EH (cell line): ENCODE measurements at places on chromosomes 4 and X.

DNA sequence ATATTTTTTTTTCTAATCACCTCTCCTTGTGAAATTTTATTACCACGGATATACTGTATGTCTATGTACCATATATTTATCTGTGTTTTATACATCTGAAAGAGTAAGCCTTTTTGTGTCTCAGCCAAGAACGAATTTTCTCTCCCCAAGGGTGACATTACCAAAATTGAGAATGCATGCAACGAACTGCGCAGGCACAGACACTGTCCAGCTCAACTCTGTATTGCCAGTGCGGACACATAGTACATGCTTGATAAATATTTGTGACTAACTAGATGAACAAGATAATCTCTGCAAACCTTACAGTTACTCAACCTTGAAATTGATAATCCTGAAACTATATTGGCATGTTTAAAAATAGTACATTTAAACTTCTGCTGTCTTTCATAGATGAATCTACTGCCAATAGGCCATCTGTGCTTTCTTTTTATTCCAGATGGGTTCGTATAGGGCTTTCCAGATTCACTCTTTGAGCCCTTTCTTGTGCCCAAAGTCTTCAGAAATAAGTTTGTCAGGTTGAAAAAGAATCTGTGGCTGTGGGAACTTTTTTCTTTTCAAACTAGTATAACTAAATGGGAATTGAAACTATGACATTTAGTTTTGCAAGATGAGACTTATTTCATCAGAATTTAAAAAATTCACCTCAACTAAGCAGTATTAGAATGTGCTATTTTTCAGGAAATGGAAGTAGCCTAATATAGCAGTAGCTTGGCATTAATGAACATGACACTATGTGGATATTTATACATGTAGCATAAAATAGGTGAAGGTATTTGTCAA lies 38.9 kb downstream of the DTHD1 start:
- no peak for DNase-seq

GRCh38 chr4:17347445-17347844 lies 164.4 kb downstream of the QDPR start:
- DNase-seq, result peak; percentile 23

DNA sequence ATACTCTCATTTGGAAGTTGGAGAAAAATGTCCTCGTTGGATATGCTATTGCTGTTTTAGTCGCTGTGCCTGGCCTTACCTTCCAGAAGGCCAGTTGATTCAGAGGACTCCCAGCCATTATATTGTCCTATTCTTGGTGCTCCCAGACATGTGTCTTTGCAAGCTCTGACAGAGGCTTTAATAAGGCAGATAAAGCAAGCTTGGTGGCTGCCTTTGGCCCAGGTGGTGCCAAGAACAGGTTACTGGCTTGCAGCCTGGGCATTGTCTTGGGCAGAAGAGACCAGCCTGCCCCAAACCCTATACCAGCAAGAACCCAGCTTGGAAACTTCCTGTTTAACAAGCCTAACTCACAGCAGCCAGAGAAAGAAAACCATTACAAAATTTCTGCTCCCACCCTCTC lies 16.9 kb downstream of the RAI2 start:
- DNase-seq, result no peak

- no peak for DNase-seq
Observed at GRCh38 chr4:42724451-42724850, 67.5 kb upstream of the ATP8A1 start.

DNA sequence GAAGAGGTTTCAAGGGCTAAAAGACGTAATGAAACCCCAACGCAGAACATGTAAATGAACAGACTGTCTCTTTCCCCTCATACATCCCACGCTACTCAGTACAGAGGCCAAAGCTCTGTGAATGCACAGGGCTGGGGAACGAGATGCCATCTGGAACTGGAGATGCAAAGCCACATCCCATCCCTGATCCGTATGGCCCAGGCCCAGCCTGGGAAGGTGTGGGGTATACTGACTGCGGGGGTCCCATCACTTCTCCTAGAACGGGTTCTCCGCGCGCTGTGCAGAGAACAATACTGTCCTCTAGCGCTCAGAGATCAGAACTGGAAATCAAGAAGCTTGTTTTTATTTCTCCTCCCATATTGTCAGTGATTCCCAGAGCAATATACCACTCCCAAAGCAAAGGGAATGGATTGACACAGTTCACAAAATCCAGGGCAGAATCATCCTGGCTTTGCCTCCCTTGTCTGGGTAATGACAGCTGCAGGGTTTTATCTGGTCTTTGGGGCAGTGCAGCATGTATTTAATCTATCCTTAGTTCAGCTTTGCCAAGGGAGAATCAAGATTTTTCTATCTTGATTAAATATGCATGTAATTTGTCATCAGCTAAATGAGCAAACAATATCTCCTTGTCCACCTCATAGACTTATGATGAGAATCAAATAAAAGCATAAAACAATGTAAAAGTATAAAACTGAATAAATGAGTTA lies 47.3 kb upstream of the TLR3 start:
- DNase-seq, result peak; percentile 43

DNA sequence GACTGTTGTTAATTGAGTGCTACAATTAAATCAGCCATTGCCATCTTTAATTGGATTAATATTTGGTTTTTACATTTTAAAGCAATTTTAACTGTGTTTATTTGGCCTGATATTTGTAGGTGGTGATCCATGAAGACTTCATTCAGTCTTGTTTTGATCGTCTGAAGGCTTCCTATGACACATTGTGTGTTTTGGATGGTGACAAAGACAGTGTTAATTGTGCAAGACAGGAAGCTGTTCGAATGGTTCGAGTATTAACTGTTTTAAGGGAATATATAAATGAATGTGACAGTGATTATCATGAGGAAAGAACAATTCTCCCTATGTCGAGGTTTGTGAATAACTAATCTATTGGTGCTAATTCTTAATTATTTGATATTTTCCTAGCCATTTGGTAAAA lies 82.6 kb downstream of the USP9X start:
- no peak for DNase-seq

DNA sequence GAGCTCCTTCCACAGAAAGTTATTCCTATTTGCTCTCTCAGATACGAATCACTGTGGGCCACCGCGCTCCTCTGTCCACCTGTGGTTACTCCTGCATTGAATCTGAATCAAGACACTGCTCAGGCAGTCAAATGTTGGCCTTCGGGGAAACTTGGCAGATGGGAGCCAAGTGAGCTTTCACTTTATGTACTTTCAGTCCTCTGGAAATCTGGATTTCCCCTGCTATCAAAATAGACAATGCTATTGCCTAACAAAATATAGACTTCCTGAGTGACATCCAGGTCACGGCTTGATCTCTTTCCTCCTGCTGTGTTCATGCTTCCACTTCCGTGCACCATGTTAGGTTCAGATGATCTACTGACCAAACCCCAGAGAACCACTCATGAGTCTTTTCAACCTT lies 43.8 kb downstream of the FHL1 start:
- no peak for DNase-seq

DNA sequence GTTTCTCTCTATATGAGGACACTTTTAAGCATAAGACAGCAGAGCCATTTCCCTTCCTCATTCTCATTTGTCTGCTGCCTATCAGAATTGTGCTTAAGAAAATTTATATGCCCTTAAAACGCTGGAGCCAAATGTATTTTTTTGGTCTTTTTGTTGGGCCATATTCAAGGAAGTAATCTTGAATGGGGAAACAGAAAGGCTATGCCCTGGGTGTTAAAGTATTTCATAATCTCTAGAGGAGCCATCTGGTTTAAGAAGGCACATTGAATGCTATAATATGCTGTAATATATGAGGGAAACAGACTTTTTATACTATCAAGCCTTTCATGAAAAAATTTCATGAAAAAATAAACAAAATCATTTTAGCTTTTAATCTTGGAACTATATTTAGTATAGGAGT lies 4.3 kb downstream of the DMD start:
- no peak for DNase-seq

DNA sequence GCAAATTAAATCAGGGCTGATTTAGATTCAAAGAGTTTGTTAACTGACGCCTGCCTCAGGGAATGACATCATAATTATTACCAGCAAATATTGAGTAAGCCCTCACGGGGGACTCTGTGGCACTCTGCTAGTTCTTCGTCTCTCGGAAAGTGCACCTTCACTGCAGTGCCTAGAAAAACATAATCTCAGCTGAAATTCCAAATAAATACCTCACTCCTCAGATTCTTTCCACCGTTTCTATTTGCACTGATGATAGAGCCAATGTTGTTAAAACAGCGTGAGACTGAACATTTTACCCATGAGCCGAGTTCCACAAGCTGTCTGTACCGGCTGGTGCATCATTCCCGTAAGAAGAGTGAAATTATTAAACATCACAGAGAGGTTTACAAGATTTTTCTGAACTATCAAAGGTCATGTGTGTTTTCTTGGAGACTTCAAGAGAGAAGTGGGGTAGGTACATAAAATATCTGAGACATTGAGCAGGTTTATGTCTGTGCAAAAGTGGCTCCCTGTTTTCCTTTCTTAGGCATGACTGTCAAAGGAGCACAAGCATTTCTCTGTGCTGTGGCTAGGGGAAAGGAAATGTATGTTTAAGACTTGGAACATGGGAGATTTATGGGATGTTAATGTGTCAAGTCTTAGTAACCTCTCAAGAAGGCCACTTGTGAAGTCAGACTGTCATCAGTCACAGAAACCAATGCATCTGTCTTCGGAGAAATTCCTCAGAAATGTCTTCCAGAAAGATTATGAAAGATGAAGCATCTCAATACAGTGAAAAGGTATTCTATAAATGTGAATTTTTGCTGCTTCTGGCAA lies 119.6 kb downstream of the CBLL2 start:
- peak; percentile 19 for DNase-seq

DNA sequence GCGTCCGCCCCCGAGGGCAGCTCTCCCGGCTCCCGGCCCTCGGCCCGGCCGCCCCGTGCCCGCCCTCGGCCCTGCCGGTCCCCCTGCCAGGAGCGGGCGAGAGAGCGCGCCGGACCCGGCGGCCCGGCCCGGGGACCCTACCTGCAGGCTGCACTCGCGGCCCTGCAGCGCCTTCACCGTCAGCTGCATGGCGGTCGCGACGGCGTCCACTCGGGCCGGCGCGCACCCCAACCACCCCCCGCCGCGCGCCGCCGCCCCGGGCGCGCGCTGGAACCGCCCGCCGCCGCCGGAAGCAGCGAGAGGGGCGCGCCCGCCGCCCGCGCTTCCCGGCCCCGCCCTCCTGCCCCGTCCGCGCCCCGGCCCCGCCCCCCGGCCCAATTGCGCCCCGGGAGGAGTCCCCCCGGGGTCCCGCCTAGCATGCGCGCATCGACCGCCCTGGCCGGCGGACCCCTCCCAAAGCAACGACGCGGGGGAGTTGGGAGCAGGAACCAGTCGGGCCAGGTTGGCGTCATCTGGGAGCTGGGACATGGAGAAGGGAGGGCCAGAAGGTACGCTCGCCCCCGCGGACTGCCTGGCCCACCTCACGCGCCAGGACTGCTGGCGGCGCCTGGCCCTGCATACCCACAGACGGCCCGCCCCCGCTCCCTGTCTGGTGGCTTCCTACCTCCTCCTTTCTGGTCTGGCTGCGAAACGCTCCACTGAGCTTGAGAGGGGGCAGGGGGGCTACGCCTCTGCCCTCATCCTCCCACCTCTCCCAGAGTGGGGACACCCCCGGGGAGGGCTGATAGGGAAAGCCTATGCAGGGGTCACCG lies at the start of gene UBL4A:
Gene UBL4A, minus strand, starts transcription at position 220 of the 812 bp plus-strand sequence. Its CDS starts 31 bp downstream, at position 189.
- DNase-seq, result peak; percentile 60

- no peak for DNase-seq
Observed at GRCh38 chr4:40201898-40202297, 5.1 kb downstream of the RHOH start.

DNA sequence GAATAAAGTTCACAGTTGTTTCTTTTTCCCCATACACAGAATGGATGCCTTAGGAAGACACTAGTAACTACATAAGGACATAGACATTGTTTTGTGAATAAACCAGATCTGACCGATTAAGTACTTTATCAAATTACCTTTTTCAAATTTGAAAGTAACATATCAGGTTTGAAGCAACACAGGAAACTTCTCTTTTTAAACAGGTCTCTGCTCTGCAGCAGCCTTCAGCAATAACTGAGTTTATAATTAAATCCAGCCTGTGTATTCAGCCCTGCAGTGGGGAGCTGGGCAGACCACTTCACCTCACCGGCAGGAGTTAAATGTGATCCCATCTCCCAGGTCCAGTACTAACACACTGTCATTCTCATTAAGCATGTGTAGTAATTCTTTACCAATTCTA lies 68.3 kb upstream of the ATOH1 start:
- no peak for DNase-seq

GRCh38 chr4:40621229-40621591 lies 8.5 kb downstream of the RBM47 start:
- DNase-seq, result no peak

DNA sequence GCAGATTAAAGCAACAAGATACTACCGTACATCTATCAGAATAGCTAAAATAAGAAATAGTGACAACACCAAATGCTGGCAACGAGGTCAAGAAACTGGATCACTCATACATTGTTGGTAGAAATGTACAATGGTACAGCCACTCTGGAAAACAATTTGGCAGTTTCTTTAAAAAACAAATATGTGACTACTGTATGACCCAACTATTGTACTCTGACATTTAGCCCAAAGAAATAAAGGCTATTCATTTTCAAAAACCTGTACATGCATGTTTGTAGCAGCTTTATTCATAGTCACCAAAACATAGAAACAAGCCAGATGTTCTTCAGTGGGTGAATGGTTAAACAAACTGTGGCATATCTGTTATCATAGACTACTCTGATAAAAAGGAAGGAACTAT lies 8.2 kb downstream of the CLCN3 start:
- DNase-seq, result no peak

- peak; percentile 50 for DNase-seq
Observed at GRCh38 chrX:150476164-150476699, 92.2 kb upstream of the MTM1 start.
